ENCODE measurements at places on chromosomes 13 and 19.
A peak's percentile ranks its signal among the peaks of the same experiment; 100 is the strongest.

DNA sequence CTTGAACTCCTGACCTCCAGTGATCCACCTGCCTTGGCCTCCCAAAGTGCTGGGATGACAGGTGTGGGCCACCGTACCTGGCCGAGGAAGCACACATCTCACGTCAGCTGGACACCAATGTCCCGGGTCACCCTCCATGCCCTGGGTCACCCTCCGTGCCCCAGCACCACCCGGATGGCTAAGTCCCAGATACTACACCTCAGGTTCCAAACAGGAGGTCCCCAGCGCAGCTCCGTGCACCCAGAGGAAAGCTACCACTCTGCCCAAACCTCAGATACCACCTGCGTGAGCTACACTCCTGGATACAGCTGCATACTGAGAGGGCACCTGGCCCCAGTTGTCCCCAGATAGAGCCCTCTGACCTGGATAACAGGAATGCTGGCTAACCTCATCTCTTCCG is 14.0 kb downstream of the LRRC4B start:
- DNase-seq = peak; percentile 36

DNA sequence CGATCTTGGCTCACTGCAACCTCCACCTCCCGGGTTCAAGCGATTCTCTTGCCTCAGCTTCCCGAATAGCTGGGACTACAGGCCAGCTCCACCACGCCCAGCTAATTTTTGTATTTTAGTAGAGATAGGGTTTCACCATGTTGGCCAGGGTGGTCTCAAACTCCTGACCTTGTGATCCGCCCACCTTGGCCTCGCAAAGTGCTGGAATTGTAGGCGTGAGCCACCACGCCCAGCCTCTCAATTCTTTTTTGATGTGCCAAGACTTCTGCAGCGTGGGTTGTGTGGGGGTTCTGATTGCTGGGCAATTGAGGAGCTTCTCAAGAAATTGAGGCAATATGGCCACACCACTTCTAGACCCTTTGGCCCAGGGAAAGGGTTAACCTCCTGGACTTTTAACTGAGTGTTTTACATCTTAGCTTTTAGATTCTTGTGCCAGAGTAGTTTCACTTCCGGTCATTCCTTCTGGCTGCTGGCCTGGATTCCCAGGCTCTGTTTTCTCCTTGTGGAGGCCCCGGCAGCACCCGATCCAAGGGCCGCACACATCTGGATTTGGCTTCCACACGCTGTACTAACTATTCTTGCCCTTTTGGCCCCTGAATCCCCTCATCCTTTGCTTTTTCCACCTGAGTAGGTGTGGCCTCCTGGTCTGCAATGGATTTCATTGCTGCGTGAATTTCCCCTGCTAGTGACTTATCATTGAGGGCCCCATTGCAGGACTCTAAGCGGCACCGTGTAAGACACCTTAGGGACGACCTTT is 14.7 kb downstream of the SMARCA4 start:
- no peak for DNase-seq

GRCh38 chr13:95858286-95859075 is 181.5 kb downstream of the DNAJC3 start:
- DNase-seq = no peak

DNA sequence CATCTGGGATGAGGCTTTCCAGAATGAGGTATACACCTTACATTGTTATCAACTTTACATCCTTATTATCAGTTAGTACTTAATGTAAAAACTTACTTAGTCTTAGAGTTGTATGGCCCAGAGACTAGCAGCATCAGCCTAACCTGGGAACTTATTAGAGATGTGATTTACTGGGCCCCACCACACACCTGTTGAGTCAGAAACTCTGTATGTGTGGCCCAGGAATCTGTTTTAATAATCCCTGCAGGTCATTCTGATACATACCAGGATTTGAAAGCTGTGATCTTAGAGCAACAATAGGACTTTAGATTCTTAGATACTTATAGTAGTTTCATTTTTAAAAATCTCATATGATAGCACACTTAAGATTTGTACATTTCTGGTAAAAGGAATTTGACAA is 17.4 kb downstream of the FNDC3A start:
- no peak for DNase-seq

- no peak for DNase-seq
These were observed 175.8 kb downstream of the TDRD3 start for GRCh38 chr13:60572855-60573254.

DNA sequence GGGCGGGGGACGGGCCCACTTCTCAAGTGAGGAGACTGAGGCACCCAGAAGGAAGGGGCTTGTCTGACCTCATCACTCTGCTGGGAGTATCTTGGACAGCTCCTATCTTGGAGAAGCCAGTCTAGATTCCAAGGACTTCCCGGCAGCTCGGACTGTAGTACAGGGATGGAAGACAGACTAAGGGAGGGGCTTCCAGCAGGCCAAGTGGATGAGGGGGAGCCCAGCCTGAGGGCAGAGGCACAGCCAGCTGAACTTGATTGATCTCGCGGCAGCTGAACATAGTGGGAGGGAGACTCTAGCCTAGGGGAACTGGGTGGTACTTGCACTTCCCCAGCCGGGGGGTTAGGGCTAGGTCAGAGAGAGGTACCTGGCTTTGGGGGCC is 711 bp downstream of the CILP2 start:
- DNase-seq = no peak

DNA sequence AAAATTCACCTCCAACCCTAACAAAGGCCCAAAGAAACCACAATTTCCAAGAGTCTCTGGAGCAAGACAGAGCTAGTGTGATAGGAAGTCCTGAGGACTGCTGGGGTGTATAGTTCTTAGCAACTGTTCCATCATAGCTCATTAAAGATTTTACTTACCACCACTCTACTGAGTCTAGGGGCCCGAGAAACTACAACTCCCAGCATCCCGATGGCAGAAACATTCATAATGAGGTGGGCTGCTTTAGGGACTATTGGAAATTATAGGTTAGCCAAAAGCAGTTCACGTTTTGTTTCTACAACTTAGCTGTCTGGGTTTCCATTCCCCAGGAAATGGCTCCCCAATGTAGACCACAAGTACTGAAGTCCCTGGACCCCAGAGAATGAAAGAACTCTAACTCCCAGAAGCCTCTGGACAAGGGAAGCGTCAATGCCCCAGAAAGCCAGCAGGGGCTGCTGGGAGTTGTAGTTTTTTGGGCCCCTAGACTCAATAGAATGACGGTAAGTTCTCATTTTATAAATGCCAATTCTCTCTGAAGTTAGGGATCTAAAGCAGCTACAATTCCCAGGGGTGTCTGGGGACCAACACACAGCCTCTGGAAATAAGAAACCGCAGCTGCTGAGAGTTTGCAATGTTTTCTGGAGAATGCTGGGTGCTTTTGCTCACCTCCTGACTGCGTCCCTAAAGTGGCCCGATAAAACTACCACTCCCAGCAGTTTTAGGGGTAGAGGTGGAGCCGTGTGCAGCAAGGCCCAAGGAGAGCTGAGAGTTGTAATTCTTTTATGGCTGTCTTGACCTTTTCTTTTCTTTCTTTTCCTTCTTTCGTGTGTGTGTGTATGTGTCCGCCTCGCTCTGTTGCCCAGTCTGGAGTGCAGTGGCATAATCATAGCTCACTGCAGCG is 11.1 kb downstream of the FTL start:
- no peak for DNase-seq

- DNase-seq = no peak
These were observed 236.9 kb upstream of the PRR20A start for GRCh38 chr13:56903710-56904282.

DNA sequence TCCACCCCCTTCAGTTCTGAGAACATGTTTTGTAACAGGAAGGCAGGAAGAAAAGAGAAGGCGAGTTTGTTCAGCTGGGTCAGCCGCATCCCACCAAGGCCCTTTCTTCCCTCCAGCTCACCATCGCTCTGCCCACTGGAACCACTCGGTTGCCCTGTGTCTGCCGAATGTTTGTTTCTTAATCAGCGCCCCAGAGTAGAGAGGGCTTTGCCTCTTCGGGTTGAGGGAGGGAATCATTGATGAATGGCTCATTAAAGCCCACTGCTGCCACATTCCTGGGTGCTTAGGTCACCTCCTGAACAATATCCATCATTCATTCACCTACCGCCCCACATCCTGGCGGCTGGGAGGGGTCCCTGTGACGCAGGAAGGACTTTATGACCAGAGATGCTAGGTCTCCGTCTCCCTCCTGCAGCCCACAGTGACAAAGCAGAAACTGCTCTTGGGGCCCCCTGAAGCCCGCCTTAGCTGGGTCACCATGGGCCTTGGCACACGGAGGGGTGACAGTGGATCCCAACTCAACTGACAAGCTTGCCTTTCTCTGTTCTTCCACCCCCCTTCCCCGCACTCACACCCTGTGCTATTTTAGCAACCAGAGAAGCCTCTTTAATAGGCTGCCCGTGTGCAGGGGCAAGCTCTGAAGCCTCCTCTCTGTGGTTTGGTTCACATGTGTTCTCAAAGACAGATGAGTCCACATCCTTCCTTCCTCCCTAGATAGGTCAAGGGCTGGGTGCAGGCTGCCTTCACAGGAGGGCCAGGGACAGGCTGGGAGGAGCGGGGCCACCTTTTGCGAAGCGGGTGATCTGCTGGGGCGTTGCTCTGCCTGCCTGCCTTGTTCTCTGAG is 46.2 kb downstream of the ACTN4 start:
- no peak for DNase-seq

GRCh38 chr13:24693862-24694471 is 13.8 kb downstream of the ATP12A start:
- DNase-seq = peak; percentile 67

- DNase-seq = peak; percentile 58
These were observed 28.8 kb upstream of the TUBGCP3 start for GRCh38 chr13:112616586-112617362.

- no peak for DNase-seq
These were observed 117.4 kb downstream of the ESD start for GRCh38 chr13:46679369-46680120.

Data from ecto neural progenitor cell (in vitro differentiated cells).